Fibroblast of skin of abdomen (primary cell): ENCODE measurements at places on chromosomes 5 and 9.

DNA sequence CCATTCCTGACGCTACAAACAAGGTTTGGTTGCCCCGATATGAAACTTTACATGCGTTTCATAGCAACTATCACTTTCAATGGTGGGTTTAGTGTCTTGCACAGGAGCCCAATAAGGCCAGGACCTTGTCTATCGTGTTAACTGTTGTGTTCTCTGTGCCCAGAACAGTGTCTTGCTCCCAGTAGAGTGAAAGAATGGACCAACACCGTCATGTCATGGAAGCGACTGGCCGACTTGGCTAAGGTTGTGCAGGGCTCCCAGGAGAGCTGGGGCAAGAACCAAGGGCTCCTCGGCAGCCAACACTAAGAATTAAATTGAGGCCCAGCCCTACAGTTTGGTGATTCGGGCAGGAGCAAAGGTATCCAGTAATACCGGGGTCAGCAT lies 498 bp upstream of the ARHGEF37 start:
- no peak for DNase-seq

GRCh38 chr9:71465392-71465791 lies 302.9 kb downstream of the CEMIP2 start:
- DNase-seq = no peak

GRCh38 chr9:2765250-2765880 lies 48.1 kb downstream of the KCNV2 start:
- DNase-seq = no peak

DNA sequence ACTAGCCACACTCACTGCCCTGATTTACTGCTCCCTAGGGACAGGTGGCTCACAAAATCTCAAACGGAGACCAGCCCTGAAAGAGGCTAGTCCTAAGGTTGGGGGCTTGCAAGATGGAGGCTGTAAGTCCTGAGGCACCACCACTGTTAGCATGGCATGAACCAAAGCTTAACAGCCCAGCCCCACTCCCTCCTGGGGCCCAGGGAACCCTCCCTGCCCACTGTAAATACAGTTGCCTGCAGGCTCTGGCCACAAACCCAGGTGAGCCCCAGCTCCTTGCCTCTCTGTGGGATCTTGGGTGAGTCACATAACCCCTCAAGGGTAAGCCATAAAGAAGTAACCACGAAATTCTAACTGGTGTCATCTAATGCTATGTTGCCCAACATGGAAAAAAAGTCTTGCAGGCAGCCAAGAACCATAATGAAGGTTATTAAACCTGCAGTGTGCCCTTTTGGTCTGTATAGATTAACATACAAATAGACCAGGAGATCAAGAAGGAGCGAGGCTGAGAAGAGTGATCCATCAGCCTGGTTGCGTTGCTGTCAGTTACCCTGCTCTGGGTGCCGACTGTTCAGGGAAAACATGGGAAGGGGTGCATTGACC lies 1.7 kb upstream of the POMT1 start:
- DNase-seq = peak; percentile 66

DNA sequence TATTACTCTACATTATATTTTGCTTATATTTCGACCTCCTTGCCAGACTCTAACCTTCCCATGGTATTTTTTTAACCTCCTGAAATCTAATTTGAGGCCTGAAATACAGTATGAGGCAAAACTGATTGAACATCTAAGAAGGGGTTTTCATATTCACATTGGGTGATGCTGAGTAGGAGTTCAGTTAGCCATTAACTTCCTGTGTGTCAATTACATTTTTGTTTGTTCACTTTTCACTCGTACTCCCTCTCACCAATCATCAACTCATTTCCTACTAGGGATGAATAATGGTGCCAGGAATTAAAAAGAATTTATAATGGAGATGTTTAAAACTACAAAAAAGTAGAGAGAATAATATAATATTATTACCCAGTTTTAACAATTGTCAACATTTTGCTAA lies 27.6 kb upstream of the GLRA1 start:
- DNase-seq = no peak

GRCh38 chr9:71764891-71765290 lies 3.4 kb downstream of the CEMIP2 start:
- no peak for DNase-seq

GRCh38 chr5:116650544-116650943 lies 75.9 kb upstream of the SEMA6A start:
- no peak for DNase-seq

GRCh38 chr9:105243015-105243686 lies 1.3 kb upstream of the SLC44A1 start:
- DNase-seq = peak; percentile 70

DNA sequence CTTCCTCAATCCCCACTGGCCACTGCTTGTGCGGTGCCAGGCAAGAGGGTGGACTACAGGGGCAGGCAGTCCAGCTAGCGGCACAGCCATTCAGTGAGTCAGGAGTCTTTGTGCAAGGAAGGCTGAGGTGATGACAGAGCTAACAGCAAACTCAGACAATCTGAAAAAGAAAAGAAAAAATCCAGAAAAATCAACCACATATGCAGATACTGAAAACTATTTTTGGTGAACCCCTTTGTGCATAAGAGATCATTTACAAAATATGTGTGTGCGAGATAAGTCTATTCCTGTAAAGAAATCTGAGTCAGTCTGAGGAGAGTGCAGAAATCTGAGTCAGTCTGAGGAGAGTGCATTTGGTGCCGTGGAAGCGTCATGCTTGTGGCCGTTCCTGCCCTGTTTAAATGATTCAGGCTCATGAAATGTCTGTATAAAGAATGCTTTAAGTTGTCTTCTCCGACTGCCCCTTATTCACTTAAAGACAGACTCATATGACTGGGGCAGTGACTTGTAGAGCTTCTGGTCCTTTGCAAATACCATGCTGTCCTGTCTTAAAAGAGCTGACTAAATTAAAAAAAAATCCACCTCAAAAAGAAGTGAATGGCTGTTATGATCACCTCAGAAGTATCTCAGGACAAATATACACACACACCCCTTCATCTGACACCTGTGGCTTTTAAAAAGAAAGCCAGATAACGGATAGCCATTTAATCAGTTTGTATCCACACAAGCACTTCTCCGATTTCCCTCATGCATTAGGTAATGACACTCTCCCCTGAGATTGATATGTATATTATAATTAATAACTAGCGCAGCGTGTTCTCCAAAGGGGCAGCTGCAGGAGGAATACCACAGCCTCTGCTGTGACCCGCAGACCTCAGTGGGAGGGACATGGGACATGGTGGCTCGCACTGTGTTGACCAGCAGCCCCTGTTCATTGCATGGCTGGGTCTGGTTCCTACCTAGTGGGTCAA lies 47.3 kb downstream of the TRIO start:
- peak; percentile 99 for DNase-seq

- peak; percentile 8 for DNase-seq
These were observed 1.1 kb downstream of the POMT1 start for GRCh38 chr9:131503626-131504465.

- no peak for DNase-seq
These were observed 594.3 kb upstream of the KLF4 start for GRCh38 chr9:108083796-108084352.

DNA sequence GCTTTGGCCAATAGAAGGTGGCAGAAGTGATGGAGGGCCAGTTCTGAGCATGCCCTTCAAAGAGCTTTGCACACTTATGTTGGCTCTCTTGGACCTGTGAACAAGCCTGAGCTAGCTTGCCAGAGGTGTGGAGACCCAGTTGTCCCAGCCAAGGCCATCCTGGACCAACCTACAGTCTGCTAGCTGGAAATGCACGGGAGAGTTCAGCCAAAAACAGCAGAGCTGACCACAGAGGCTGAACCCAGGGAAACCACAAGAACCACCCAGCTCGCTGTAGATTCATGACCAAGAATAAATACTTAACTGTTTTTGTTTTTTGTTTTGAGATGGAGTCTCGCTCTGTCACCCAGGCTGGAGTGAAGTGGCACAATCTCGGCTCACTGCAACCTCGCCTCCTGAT lies 65.4 kb upstream of the HAND1 start:
- DNase-seq = no peak

GRCh38 chr9:19554529-19554928 lies 145.7 kb downstream of the ACER2 start:
- DNase-seq = no peak

DNA sequence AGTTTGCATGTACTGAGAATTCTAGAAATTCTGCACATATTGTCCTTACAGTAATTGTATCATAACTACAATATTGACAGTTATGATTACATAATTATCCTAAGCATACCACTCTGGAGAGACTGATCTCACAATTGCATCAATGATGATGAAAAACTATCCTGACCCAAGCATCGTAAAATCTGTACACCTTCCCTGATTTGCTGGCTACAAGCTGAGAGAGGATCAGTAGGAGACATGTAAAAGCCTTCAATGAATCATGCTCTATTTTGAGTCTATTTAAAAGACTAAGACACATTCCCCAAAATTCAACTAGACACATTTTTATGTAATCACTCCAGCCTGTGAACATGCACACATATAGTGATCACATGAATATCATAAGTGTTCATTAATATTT lies 1833.8 kb downstream of the EFNA5 start:
- DNase-seq = peak; percentile 60

DNA sequence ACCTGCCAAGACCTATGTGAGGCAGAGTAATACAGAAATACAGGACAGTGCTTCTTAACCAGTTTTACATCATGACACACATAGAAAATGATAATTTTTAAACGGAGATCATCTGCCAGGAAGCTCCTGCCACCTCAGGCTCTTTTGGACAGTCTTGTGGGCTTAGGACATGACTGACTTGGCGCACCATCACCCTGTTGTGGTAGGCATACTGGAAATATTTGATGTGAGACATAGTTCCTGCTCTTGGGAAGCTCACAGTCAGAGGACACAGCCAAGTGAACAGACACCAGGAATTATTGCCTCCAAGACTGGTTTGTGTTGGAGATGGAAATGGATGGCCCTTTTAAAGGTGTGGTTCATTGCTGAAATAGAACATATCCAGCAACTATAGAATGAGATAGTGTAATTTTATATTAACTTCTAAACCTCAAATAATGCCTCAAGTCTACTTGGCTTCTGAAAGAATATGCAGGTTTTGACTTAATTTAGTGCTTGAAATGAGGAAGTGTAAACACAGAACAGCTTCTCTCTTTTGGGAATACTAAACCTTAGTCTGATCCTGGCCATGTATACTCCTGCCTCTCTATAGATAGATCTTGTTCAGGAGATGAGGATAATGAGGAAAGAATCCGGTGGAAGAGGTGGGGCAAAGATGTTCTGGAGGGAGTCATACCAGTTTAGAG lies 19.7 kb downstream of the CPEB4 start:
- DNase-seq = no peak

- DNase-seq = no peak
These were observed 251.6 kb downstream of the GRIA1 start for GRCh38 chr5:153742060-153742459.

- DNase-seq = peak; percentile 87
These were observed 138.5 kb upstream of the S1PR3 start for GRCh38 chr9:88852794-88853193.

GRCh38 chr9:133121915-133122550 lies 993 bp upstream of the RALGDS start:
- no peak for DNase-seq

GRCh38 chr5:131610198-131611063 lies 24.6 kb downstream of the RAPGEF6 start:
- peak; percentile 92 for DNase-seq

GRCh38 chr9:73738741-73739530 lies 587.3 kb downstream of the ANXA1 start:
- DNase-seq = no peak

DNA sequence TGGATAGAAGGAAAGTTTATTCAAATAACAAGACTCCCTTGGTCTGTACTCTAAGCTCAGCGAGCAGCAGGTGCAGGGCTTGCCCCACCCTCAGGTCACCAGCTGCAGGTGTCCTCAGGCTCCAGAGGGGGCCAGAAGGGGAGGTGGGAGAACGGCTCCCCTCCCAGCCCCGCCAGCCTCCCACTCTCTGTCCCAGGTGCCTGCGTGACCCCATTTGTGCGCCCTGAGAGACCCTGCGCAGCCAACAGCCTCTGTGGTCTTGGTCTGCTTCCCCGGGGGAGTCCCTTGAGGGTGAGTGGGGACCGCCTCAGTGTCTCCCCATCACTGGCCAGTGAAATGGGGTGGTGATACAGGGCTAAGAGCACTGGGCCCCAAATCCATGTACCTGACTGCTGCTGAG lies 62.3 kb upstream of the STXBP1 start:
- no peak for DNase-seq

DNA sequence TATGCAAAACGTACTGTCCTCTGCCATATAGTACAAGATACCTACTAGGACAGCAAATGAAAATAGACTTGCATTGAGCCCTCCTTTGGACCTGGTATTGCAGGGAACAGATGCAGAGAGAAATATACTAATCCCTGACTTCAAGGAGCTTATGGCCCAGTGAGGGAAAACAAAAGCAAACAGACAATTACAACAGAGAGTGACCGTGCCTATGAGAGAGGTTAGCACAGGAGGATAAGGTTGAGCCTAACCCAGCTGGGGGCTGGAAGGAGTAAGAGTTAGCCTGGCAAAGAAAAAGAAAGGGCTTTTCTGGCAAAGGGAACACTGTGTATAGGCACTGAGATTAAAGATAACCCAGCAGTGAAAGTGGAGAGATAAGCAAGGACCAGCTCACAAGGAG lies 5.5 kb downstream of the CDC26 start:
- DNase-seq = no peak

- DNase-seq = no peak
These were observed 178.0 kb upstream of the PIK3R1 start for GRCh38 chr5:68037546-68037945.

DNA sequence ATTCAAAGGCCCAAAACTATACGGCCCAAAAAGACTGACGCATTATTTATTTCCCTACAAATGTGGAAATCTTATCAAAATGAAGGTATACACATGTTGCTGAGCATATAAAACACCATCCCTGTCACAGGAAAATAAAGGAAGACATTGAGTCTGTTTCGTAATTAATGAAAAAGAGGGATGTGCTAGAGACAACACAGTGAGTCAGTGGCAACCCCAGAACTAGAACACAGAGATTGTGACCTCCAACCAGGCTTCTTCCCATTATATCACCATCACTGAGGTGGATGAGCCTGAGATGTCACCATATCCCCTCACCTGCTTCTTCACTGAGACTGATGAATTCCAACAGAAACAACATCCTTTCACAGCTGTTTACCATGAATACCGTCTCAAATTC lies 3.8 kb downstream of the NDUFA8 start:
- no peak for DNase-seq
